ENCODE measurements at places on chromosomes 7 and 10. TPM values are rescaled to one million over a fixed set of nuclear protein-coding genes. Genes with fewer than 3 reads are reported as not detected.

The MACC1 gene
- total RNA-seq, result 0.12 TPM

The GTF2IRD2 gene
- total RNA-seq, result 19.9 TPM

The OR13A1 gene
- total RNA-seq, result not detected

The STAM gene
- total RNA-seq, result 30.7 TPM

The PUS7 gene
- total RNA-seq, result 38.0 TPM

The ASB4 gene
- 0.21 TPM for total RNA-seq

The PRF1 gene
- not detected for total RNA-seq

The MEOX2 gene
- 1.4 TPM for total RNA-seq

The OPN4 gene
- total RNA-seq, result not detected

The SFRP4 gene
- total RNA-seq, result not detected

The AP4M1 gene
- 22.6 TPM for total RNA-seq
